ENCODE measurements at places on chromosomes 16 and 17. TPM values are rescaled to one million over a fixed set of nuclear protein-coding genes. Genes with fewer than 3 reads are reported as not detected.
A peak's percentile ranks its signal among the peaks of the same experiment; 100 is the strongest.

Gene EZH1
- 16.9 TPM for total RNA-seq

- DNase-seq, result peak; percentile 34
- H3K27ac ChIP-seq, result peak overlapping the region; percentile 23
- H3K36me3 ChIP-seq, result no peaks in the 10 kb centered on the region
- no peaks in the 10 kb centered on the region for H3K27me3 ChIP-seq
- peaks cover 13% of the 10 kb centered on the region for H3K4me1 ChIP-seq
Observed at GRCh38 chr16:9885467-9885866, 296.8 kb downstream of the GRIN2A start.

Gene TP53TG3C
- not detected for total RNA-seq

GRCh38 chr17:79966681-79967080 lies 69.0 kb downstream of the TBC1D16 start:
- H3K36me3 ChIP-seq, result peaks cover 5% of the 10 kb centered on the region
- no peaks in the 10 kb centered on the region for H3K27me3 ChIP-seq
- H3K4me1 ChIP-seq, result peaks cover 9% of the 10 kb centered on the region
- no peak for DNase-seq
- H3K27ac ChIP-seq, result no peak overlapping the region

- no peaks in the 10 kb centered on the region for H3K4me1 ChIP-seq
- H3K36me3 ChIP-seq, result no peaks in the 10 kb centered on the region
- H3K27ac ChIP-seq, result no peak overlapping the region
- no peaks in the 10 kb centered on the region for H3K27me3 ChIP-seq
- H3K4me3 ChIP-seq, result no peak overlapping the region
- DNase-seq, result no peak
Observed at GRCh38 chr17:65674246-65675045, 113.0 kb upstream of the AXIN2 start.

GRCh38 chr16:5615868-5616642 lies 518.5 kb upstream of the EEF2KMT start:
- no peaks in the 10 kb centered on the region for H3K36me3 ChIP-seq
- DNase-seq, result peak; percentile 88
- H3K27ac ChIP-seq, result no peak overlapping the region
- H3K27me3 ChIP-seq, result no peaks in the 10 kb centered on the region
- peak overlapping the region; percentile 50 for H3K4me3 ChIP-seq

DNA sequence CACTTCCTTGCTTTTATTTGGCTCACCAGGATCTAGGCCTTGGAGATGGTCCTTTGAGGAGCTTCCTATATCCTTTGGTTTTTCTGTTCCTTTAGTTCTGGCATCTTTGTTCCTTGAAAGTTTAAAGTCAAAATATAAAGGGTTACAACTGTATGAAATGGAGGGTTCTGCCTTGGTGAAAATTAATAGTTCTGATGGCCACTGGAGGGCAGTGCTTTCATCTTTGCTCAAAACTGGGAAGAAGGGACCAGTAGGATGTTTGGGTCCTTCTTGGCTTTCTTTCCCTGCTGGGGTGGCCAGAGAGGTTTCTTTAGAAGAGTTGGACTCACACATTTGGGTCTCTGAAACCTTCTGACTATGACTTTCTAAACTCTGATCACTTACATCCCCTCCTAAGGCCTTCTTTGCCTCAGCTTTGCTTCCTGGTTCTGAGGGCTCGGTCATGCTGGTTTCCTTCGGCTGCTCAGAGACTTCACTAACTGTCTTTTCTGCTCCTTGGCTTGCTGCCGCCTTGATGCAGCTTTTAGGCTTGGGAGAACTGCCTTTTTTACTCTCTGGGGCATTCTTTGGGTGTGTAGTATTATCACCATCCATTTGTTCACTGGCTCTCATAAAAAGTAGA lies 10.9 kb upstream of the ITGA2B start:
- DNase-seq, result peak; percentile 59
- no peaks in the 10 kb centered on the region for H3K4me1 ChIP-seq
- peaks cover 20% of the 10 kb centered on the region for H3K36me3 ChIP-seq
- H3K27ac ChIP-seq, result no peak overlapping the region
- no peaks in the 10 kb centered on the region for H3K27me3 ChIP-seq

Gene DUSP3
- total RNA-seq, result 17.5 TPM

- H3K4me3 ChIP-seq, result no peak overlapping the region
- DNase-seq, result no peak
- H3K36me3 ChIP-seq, result no peaks in the 10 kb centered on the region
- no peaks in the 10 kb centered on the region for H3K27me3 ChIP-seq
Observed at GRCh38 chr16:22890976-22891375, 77.0 kb downstream of the HS3ST2 start.

Measured in GM23338 (cell line).